Sciatic nerve (tissue), 2 donors: ENCODE measurements at places on chromosomes 4 and X. TPM values are rescaled to one million over a fixed set of nuclear protein-coding genes. Genes with fewer than 3 reads are reported as not detected.
A peak's percentile ranks its signal among the peaks of the same experiment; 100 is the strongest.

Gene UGT2B10
- not detected for total RNA-seq

DNA sequence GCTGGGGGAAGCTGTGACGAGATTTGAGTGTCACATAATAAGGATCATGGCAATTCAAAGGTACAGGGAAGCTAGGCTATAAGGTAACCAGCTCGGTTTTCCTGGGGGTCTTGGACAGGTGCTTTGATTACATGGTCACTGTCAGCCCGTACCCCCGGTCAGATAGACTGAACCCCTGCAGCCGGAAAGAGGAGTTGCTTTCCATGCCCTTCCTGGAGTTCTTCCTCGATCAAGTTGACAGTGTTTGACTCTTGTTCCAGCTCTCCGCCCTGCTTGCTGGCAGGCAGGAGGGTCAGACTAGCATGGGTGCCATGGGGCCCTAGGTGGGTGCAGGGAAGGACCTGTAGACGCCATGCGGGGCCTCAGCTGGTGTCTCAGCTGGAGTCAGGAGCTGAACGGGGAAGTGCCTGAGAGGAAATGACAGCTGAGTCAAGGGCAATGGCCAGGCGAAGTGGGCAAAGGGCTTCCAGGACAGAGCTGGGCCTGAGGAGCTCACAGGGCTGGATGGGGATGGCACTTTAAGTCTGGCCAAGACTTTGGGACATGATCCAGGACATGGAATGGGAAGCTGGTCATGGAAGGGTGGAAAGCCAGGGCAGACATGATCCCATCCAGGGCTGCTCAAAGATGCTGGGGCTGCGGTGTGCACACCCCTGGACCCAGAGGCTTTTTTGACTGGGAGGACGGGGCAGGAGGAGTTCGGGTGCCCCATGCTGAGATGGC, 1.6 kb downstream of the TMEM187 start:
- DNase-seq: peak; percentile 62

Gene RHOXF2
- not detected for total RNA-seq

Gene BEND2
- total RNA-seq: not detected

GRCh38 chr4:15964159-15964558, 1.2 kb upstream of the FGFBP2 start:
- DNase-seq: no peak

Gene PPID
- 17.2 TPM for total RNA-seq

DNA sequence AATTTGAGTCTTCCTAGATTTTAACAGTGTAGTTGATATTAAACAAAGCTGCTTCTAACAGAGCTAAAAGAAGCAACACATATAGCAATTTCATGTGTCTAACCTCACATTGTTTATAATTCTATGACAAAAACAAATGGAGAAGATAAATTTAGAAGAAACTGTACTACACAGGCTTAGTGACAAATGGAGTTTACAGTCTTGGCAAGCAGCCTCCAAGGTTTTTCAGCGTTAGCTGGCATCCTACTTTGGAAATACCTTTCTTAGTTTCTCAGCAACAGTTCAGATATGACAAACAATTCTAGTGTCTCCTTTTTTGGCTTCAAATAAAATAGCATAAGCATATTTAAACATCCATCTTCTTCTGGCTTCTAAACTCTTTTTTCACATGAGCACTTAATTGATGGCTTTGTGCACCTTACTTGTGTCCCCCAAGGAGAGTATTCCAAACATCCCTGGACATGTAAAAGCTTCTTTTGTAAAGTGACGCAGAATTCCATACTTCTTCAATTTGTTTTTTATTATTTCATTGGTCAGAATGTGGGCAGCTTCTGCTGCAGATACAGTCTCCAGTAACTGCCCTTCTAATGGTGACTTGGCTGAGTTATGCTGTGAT, 249.8 kb downstream of the ANTXR2 start:
- no peak for DNase-seq
